ENCODE measurements at places on chromosomes 1 and 21.

- DNase-seq = no peak
Observed at GRCh38 chr1:228647523-228648444, 87.5 kb upstream of the RHOU start.

GRCh38 chr1:96481409-96481808, 240.2 kb upstream of the PTBP2 start:
- no peak for DNase-seq

GRCh38 chr1:197093226-197093885, 26.3 kb upstream of the F13B start:
- no peak for DNase-seq

DNA sequence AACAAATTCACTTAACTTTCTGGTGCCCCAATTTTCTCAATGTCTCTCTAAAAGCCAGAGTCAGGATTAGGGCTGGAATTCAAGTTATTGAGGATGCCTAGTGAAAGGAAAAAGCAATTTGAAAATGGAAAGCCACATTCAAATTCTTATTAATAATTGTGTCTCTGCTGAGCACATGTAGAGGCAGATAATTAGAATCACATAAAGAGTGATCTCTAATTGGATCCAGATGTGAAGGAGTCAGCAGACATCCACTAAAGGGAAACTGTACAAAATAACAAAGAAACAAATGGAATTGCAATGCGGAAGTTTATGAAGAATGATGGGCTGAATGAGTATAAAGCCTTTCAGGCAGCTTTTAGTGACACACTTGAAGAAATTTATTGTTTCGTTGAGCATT, 482.6 kb downstream of the TTLL7 start:
- no peak for DNase-seq

DNA sequence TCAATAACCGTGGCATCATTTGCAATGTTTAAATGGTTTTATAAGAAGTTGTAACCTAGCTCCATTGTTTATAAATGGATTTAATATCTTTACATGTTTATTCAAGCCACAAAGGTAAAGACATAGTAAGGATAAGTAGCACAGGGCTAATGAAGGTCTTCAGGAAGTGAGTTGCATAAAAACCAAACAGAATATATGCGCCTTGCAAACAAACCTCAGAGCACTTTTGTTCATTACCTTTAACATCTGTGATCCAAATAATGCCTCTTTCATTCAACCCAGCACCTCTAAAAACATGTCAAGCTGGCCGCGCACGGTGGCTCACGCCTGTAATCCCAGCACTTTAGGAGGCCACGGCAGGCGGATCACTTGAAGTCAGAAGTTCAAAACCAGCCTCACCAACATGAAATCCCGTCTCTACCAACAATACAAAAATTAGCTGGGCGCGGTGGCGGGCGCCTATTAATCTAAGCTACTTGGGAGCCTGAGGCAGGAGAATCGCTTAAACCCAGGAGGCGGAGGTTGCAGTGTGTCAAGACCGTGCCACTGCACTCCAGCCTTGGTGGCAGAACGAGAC, 25.3 kb downstream of the BRINP3 start:
- no peak for DNase-seq

DNA sequence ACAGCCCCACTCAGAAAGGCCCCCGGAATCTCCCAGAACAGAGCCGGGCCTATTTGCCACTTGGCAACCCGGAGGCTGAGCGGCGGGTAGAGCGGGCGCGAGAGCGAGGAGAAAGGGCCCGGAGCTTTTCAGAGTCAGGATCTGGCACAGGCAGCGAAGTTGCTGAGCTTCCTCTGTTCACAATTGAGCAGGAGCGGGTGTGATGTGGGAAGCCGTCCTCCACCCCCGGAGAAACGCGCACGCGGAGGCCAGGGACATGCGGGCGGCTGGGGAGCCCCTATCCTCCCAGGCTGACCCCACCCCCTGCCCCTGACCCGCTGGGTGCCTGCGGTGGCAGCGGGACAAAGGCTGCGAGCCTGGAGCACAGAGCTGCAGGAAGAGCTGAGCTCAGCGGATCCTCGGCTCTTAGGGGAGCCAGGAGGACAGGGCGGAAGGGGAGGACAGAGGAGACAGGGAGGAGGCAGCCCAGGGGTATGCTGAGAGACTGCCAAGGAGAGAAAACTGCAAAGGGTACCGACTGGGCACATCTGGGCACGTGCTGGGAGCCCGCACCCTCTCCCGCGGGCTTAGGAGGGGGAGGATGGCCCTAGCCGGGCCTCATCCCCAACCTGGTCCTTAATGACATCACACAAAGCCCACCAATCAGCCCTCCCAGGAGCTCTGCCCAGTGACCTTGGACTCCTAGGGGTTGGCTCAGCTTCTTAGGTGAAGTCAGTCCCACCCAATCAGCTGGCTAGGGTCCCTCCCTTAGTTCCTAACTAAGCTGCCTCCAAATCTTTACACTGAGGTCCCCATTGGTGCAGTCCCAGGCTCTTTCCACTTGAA, 9.3 kb downstream of the KIF21B start:
- no peak for DNase-seq

DNA sequence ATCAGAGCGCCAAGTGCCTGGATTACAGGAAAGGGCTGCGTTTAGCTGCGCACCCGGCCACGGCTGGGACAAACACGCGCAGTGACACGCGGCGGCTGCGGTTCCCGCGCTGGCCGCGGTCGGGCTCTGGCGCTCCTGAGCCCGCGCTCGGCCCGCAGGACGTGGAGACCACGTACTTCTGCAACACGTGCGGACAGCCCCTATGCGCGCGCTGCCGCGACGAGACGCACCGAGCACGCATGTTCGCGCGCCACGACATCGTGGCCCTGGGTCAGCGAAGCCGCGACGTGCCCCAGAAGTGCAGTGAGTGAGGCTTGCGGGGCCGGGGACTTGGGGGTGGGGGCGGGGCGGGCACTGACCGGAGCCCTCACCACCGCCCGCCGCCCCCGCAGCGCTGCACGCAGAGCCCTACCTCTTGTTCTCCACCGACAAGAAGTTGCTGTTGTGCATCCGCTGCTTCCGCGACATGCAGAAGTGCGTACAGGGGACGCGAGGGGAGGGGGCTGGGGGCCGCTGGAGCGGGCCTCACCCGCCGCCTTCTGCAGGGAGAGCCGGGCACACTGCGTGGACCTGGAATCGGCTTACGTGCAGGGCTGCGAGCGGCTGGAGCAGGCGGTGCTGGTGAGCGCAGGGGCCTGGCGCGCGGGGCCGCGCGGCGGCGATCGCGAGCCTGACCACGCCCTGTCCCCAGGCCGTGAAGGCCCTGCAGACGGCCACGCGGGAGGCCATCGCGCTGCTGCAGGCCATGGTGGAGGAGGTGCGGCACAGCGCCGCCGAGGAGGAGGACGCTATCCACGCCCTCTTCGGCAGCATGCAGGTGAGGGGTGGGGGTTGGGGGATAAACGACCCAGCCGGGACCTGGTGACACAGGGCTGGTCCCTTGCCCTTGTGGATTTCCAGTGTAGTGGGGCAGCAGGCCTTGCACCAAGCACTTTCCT, 3.1 kb downstream of the RNF207 start:
- DNase-seq = no peak
